ENCODE measurements at places on chromosomes 6 and 20.
A peak's percentile ranks its signal among the peaks of the same experiment; 100 is the strongest.

DNA sequence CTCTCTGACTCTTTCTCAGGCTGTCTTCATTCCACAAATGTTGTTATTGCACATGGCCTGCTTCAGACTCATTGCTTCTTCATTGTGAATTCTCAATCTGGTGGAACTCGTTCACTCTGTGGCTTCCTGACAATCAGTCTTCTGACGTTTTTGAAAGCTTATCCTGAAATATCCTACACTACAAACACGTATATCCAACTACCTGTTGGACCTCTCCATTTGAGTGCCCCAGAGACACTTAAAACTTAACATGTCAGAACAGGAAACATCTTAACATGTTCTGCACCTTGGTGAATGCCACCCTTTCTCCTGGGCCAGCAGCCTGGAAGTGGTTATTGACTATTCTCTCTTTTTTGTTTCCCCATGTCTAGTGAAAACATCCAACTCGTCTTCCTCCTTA, 50.8 kb downstream of the AIG1 start:
- no peak for DNase-seq

DNA sequence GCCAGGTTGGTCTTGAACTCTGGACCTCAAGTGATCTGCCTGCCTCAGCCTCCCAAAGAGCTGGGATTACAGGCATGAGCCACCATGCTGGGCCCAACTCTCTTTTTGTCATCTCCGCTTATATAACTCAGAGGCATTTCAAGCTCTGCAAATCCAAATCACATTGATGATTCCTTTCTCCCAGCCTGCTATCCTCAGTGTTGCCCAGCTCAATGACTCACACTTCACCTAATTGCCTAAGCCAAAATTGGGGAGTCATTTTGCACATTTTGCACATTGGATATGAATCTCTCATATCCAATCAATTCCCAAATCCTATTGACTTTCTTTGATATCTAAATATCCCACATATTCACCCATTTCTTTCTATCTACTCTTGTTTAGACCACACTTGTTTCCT, 3.9 kb downstream of the UTRN start:
- no peak for DNase-seq

DNA sequence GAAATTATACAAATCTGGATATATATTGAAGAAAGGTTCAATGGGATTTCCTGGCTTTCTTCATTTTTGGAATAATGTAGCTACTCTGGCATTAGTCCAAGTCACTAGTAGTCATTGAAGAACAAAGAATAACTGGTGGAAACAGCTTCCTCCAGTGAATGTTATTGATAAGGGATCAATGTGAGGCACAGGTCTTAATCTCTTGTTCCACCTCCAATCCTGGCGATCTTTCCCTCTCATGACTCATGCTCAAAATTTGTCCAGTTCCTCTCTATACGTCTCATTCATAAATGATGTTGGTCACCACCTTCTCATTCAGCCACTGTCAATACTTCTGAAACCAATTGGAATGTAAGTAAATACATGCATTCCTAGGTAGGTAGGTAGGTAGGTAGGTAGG, 185.0 kb upstream of the BMP2 start:
- no peak for DNase-seq

GRCh38 chr6:73377225-73377624, 7.5 kb upstream of the OOEP start:
- no peak for DNase-seq

DNA sequence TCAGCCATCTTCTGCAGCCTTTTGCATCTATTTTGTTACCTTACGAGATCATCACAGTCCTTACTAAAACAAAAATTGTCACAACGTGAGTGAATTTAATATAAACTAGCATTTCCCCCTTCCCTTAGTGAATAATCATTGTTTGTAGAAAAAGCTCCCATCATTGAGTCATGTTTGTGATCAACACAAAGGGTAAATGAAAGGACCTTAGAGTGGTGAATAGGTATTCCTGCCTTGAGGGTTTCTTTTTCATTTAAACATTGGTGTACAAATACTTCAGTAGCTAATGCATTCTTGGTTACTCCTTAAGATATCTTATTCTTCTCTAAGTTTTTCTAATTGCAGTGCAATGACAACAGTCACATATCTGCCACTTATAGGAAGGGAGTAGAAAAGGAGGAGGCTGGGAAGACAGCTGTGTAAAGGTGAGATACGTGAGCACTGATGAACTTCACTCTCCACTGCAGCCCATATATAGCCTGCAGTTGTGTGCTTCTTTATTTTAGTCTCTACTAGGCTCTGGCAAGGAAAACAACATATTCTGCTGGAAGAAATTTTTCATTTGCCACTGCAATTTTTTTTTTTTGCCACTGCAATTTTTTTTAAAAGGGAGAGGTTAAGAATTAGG, 27.8 kb downstream of the ADGRG6 start:
- no peak for DNase-seq

DNA sequence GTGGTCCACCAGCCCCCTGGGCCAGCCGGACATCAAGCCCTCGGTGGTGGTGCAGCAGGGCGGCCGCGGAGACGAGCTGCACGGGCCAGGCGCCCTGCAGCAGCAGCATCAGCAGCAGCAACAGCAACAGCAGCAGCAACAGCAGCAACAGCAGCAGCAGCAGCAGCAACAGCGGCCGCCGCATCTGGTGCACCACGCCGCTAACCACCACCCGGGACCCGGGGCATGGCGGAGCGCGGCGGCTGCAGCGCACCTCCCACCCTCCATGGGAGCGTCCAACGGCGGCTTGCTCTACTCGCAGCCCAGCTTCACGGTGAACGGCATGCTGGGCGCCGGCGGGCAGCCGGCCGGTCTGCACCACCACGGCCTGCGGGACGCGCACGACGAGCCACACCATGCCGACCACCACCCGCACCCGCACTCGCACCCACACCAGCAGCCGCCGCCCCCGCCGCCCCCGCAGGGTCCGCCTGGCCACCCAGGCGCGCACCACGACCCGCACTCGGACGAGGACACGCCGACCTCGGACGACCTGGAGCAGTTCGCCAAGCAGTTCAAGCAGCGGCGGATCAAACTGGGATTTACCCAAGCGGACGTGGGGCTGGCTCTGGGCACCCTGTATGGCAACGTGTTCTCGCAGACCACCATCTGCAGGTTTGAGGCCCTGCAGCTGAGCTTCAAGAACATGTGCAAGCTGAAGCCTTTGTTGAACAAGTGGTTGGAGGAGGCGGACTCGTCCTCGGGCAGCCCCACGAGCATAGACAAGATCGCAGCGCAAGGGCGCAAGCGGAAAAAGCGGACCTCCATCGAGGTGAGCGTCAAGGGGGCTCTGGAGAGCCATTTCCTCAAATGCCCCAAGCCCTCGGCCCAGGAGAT, 1.0 kb downstream of the POU3F2 start:
- DNase-seq, result no peak

- no peak for DNase-seq
These were observed 869.9 kb downstream of the KIF16B start for GRCh38 chr20:15703171-15703911.

GRCh38 chr6:147061252-147061651, 143.0 kb upstream of the STXBP5 start:
- no peak for DNase-seq

DNA sequence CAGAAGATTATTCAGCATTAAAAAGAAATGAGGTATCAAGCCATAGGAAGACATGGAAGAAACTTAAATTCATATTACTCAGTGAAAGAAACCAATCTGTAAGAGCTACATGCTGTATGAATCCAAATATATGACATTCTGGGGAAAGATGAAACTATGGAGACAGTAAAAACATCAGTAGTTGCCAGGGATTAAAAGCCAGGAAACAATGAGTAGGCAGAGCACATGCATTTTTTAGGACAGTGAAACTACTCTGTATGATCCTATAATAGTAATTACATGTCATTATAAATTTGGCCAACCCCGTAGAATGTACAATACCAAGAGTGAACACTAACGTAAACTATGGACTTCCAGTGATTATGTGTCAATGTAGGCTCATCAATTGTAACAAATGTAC, 92.8 kb upstream of the RNF217 start:
- no peak for DNase-seq

GRCh38 chr20:23419995-23420901, 1.0 kb downstream of the NAPB start:
- peak; percentile 68 for DNase-seq

DNA sequence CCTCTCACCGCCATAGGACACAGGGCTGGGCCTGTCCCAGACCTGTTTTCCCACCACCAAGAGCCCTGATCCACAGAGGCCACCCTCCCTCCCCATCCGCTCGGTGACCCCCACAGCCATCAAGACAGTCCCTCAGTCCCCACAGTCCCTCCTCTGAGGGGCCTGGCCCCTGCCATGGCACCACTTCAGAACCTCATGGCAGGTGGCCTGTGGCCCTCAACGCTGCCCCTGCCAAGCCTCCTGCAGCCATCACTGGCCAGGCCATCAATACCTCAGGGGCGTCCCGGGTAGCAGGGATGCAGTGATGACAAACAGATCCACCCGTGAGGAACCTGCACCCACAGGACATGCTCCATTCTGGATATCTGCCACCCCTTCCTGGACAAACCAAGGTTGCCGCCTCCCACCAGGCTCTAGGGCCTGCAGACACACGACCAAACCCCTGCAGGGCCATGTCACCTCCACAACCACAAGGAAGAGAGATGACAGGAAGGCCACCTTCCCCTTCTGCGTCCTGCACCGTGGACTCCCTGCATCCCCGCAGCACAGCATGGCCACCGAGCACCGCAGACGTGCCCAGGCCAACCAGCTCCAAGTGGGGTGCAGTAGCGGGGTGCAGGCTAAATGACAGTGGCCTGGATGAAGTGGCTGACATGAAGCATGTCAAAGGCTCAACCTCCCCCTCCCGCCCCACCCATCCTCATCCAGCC, 14.0 kb downstream of the TAF4 start:
- DNase-seq, result no peak

DNA sequence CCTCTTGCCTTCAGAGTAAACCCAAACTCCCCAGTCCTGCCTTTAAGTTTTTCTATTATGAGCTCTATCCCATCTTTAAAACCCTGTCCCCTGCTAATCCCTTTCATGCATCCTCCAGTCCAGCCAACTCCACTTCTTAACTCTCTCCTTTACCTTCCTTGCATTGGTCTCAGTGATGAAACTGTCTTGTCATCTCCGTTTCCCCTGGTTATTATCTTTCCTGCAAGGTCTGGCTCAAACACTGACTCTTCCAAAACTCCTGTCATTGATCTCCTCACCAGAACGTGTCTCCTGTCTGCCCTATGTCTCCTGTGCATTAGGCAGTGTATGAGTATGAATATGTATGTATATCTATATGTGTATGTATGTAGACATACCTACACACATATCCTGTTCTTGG, 11.8 kb upstream of the FNDC1 start:
- DNase-seq, result no peak

GRCh38 chr6:157541618-157542413, 160.8 kb downstream of the ZDHHC14 start:
- DNase-seq, result no peak

GRCh38 chr6:152368751-152369624, 268.2 kb downstream of the SYNE1 start:
- no peak for DNase-seq

GRCh38 chr6:137231895-137232294, 12.7 kb upstream of the IFNGR1 start:
- no peak for DNase-seq

DNA sequence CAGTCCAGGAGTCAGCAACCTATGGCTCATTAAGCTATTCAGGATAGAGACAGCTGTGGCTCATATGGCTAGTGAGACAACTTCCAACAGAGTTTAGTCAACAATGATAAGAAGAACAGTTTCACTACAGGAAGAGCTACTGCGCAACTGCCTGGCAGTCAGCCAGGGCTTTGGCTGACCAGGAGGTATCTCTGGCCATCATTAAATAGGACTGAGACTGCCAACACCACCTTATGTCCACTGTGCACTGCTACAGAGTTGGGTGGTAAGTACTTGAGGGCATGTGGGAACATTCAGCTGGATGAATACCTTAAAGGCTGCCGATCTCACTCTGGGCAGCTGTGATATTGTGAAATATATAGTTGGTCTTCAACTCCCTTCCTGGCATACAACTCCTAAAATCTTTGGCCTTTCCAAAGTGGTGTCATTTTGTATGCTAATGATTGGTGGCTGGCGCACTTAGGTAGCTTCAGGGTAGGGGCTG, 52.2 kb upstream of the FAM83C start:
- no peak for DNase-seq

DNA sequence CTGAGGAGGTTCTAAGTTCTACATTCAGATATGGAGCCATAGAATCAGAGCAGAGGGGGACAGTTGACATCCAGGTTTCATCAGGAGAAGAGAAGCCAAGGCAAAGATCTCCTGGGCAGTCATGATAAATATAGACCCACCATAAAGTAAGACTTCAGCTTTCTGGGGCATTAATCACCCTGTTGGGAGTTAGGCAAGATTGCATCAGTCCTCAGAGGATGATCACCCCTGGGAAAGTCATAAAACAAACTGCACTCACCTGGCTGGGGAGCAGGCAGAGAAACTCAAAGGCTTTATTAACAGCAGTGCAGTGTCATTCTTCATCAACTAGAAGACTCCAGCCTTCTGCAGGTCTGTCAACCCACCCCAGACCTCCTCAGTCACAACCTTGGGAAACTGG, 301.3 kb upstream of the JARID2 start:
- DNase-seq, result no peak

- no peak for DNase-seq
These were observed 132.4 kb downstream of the DNAH8 start for GRCh38 chr6:38847497-38847896.

GRCh38 chr20:49481116-49481515, 1.4 kb downstream of the KCNB1 start:
- no peak for DNase-seq

DNA sequence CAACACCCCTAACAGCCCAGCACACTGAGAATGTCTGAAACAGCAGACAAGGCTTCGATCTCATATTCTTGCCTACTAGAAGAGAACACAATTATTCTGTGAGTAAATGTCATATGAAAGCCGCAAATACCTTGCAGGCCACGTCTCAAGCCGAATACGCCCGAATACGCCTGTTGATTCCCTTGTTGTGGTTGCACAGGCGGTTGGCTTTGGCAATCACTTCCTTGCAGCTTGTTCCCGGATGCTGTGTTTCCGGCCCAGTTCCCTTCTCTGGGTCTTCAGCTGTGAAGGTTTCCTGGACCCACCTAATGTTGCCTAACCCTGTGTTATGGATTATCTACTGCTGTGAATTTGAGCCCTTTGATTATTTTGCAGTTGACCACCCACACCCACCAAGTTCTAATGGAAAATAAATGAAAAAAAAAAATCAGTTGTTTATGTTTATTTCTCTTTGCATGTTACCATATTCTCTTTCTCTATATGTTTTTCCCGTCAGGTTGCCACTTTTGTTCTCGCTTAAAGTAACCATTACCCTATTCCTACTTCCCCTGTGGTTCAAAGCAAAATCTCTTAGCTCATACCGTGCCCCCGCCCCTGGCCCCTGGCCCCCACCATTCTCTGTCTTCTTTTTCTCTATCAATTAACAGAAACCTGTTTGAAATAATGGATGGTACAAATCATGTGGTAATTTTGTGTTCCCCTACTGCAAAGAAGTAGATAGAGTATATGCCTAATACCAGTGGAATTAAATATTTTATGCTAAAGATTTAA, 172.4 kb downstream of the ADGB start:
- DNase-seq, result peak; percentile 1

All from CD8-positive, alpha-beta memory T cell (primary cell).